ENCODE measurements at places on chromosomes 16 and 17. TPM values are rescaled to one million over a fixed set of nuclear protein-coding genes. Genes with fewer than 3 reads are reported as not detected.
A peak's percentile ranks its signal among the peaks of the same experiment; 100 is the strongest.

The RSPRY1 gene
- total RNA-seq, result 33.9 TPM

- no peak for DNase-seq
- no peaks in the 10 kb centered on the region for H3K36me3 ChIP-seq
These were observed 424.9 kb downstream of the SOX9 start for GRCh38 chr17:72545766-72546165.

- no peaks in the 10 kb centered on the region for H3K27me3 ChIP-seq
- no peaks in the 10 kb centered on the region for H3K4me1 ChIP-seq
- no peak overlapping the region for H3K4me3 ChIP-seq
- H3K27ac ChIP-seq, result no peak overlapping the region
These were observed 776.1 kb downstream of the KCNJ2 start for GRCh38 chr17:70945386-70945785.

DNA sequence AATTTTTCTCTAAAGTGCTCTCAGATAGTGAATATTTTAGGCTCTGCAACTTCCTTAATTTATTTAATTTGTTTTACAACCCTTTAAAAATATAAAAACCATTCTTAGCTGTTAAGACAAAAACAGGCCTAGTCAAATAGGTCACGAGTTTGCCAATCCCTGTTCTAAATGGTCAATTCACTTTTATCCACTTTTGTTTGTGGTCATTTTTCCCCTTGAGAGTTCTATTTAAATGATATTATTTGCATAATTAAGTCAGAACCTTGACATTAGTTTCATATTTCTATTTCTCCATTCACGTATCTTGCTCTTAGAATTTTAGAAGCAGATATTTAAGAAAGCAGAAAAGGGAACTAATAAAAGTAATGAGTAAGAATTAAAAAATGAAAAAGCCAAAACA lies 4.0 kb downstream of the AMFR start:
- H3K27me3 ChIP-seq, result no peaks in the 10 kb centered on the region
- peak overlapping the region; percentile 49 for H3K27ac ChIP-seq
- H3K4me3 ChIP-seq, result no peak overlapping the region
- DNase-seq, result no peak

DNA sequence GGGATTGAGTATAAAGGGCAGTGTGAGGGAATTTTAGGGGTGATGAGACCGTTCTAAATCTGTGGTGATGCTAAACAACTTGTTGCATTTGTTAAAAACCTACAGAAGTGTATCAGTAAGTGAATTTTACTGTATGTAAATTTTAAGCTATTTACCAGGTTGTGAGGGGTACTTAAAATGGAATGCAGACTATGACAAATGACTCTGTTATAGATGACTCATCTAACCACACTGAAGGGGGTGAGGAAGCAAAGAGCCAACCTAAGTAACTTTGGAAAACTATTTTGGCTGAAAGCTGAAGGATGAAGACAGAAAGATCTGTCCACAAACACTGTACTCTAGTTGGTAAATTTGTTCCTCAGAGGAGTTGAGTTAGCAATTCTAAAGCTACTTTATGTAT lies 5.3 kb upstream of the MKS1 start:
- H3K4me1 ChIP-seq, result peaks cover 13% of the 10 kb centered on the region
- no peak overlapping the region for H3K27ac ChIP-seq
- no peaks in the 10 kb centered on the region for H3K36me3 ChIP-seq
- H3K27me3 ChIP-seq, result peaks cover 9% of the 10 kb centered on the region
- DNase-seq, result no peak
- H3K4me3 ChIP-seq, result no peak overlapping the region

DNA sequence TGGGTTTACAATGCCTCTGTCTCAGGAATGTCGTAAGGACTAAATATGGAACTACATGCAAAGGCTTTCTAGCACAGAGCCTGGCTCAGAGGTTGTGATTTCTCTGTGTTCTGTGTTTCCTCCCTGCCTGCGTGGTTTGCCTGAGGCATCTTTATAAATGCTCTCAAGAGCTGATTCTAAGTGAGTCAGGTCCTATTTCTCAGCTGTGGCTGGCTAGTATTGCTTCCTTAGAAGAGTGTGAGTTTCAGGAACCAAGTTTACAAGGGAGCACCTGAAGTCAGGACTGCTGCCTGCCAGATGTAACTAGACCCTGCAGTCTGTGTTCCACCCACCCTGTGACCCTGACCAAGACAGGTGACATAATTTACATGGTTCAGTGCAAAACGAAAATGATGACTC lies 8.0 kb upstream of the CCL1 start:
- peaks cover 21% of the 10 kb centered on the region for H3K4me1 ChIP-seq
- H3K4me3 ChIP-seq, result peak overlapping the region; percentile 44
- H3K27me3 ChIP-seq, result peaks cover 37% of the 10 kb centered on the region

DNA sequence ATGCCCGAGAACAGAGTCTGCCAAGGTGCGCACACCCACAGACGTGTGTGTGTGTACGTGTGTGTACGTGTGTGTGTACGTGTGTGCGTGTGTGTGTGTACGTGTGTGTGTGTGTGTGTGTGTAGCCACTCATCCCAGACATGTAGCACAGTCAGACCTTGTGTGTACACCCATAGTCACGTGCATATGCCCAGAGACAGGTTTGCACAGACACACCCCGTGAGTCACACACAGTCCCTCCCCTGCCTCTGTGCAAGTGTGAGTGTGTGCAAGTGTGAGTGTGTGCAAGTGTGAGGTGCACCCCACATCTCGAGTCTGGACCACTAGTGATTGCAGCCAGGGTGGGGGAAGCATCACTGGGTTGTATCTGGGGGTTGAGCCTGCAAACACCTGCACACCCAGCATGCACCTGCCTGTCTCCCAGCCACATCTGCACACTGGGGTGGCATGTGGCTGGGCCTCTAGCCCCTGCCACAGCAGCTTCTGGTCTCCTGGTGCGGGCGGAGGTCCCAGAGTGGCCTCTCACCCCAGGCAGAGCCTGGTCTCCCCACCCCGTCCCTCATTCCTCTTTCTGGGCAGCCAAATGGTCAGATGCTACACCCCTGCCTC lies 23.6 kb downstream of the BAHCC1 start:
- no peaks in the 10 kb centered on the region for H3K27me3 ChIP-seq
- H3K4me1 ChIP-seq, result no peaks in the 10 kb centered on the region
- no peaks in the 10 kb centered on the region for H3K36me3 ChIP-seq
- H3K27ac ChIP-seq, result no peak overlapping the region
- no peak for DNase-seq

DNA sequence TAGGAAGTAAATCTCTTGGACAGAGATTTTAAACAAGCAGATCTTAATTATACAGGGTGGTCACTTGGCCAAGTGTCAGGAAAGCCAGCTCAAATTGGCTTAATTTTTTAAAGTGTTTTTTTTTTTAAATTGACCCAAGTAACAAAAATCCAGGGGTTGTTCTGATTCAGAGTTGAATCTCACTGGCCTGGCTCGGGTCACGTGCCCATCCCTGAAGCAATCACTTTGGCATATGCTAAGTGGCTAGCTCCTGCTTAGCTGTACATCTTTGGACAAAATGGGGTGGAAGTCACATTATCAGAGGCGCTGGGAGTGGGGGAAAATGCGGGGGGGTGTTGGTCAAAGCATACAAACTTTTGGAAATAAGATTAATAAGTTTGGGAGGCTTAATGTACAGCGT lies 23.6 kb downstream of the CLEC19A start:
- no peaks in the 10 kb centered on the region for H3K36me3 ChIP-seq
- H3K4me3 ChIP-seq, result no peak overlapping the region
- no peak for DNase-seq
- H3K27ac ChIP-seq, result no peak overlapping the region

The GPR179 gene
- 0.60 TPM for total RNA-seq

- peaks cover 17% of the 10 kb centered on the region for H3K27me3 ChIP-seq
- H3K4me3 ChIP-seq, result no peak overlapping the region
- no peaks in the 10 kb centered on the region for H3K4me1 ChIP-seq
- DNase-seq, result no peak
- H3K36me3 ChIP-seq, result no peaks in the 10 kb centered on the region
- no peak overlapping the region for H3K27ac ChIP-seq
These were observed 161.7 kb downstream of the IRF8 start for GRCh38 chr16:86060381-86061317.

DNA sequence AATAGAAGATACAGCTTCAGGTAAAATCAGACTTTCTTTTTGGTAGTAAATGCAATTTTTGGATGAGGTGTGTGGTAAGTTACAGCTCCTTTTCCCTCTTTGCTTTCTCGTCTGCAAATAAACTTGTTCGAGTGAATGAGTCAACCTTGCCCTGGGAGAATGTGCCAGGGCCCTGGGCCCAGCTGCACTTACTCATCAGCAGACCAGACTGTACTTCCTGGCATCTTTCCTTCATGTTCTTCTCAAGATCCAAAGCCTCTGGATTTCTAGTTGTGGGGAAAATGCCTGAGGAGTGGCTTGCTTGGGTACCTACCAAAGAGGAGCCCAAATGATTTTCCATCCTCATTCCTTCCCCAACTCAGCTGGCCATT lies 5.4 kb upstream of the G6PC1 start:
- H3K27me3 ChIP-seq, result peaks cover 19% of the 10 kb centered on the region
- no peak for DNase-seq
- H3K4me3 ChIP-seq, result no peak overlapping the region
- no peaks in the 10 kb centered on the region for H3K36me3 ChIP-seq
- no peaks in the 10 kb centered on the region for H3K4me1 ChIP-seq
